ENCODE measurements at places on chromosomes 7 and 10.

DNA sequence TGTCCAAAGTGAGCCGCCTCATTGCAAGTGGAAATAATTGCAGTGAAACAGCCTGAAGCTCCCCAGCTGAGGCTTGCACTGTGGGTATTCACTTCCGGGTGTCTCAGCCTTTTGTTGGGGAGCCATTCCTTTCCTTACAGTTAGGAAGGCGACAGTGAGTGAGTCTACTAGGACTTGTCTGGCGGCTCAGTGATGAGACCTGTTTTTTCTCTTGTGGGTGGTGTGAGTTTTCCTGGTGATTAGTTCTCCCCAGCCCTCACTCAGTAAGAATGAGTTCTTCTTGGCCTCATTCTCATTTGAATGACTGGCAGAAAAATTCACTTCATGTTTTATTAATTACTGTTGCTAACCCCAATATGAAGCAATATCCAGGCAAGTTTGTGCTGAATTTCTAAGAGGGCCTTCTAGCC, 2.6 kb downstream of the PGAM1 start:
- no peak for DNase-seq

DNA sequence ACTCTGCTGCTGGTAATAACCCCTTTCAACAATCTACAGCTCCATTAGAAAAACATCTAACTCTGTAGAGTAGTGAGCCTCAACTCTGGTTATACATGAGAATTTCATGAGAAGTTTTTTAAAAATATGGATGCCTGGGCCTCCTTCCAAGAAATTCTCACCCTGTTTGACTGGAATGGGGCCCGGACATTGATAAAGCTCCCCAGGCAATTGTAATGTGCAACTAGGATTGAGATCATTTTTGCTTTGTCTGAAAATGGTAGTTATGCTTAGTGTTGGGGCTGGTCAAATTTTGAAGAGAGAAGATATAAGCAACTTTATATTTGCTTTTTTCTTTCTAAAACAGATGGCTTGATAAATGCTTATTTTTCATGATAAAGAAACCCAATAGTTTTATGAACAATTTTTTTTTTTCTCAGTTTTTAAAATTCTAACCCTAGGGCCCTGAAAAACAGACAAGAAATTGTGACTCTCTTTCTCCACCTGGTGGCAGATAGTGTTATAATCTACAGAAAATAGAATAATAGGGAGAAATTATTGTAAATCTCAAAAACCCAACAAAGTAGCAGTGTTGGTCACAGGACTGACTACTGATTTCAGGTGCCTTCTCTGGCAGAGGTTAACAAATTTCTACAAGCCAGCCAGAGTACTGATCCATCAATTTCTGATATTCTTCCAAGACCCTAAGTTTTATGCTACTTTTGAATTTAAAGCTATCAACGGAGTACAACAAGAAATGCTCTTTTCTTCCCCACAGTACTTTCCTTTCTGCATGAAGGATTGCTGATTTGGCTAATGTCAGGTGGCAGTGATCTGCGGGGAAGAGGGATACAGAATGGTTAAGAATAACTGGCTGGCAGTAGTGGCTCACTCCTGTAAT, 174.8 kb downstream of the DKK1 start:
- DNase-seq = no peak

GRCh38 chr7:82085116-82085515, 315.3 kb upstream of the HGF start:
- DNase-seq = no peak

- no peak for DNase-seq
These were observed 1.6 kb downstream of the DLX6 start for GRCh38 chr7:97006816-97007582.

DNA sequence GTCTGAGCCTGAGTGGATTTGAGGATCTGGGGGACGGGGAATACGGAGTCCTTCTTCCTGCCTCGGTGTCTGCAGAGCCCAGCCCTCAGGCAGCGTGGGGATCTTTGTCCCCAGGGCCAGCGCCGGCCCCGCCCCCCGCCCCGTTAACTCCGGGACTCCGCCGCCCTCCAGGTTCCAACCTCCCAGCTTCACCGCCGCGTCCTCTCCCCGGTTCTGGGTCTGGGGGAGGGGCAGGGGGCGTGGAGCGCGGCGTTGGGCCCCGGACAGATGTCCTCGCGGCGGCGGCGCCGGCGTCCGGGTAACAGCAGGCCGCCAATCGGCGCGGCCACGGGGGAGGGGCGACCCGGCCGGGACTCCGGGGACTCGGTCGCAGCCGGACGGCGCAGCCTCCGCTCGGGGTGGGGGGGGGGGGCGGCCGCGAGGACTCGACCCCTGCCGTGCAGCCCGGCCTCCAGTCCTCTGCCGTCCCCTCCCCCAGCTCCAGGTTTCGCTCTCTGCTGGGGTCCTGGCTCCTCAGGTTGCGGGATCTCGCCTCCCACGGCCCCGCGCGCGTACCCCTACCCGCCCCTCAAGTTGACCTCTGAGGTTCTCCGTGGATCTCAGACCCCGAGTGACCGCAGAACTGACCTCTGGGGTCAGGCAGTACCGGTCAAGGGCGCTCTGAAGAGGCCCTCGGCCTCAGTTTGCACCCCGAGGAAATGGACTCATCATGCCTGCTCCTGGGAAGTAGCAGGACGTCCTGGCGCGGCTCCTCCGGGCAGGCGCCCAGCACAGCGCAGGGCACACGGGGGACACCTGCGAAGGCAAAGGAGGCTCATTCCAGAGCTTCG, 2.3 kb upstream of the ELFN1 start:
- no peak for DNase-seq

DNA sequence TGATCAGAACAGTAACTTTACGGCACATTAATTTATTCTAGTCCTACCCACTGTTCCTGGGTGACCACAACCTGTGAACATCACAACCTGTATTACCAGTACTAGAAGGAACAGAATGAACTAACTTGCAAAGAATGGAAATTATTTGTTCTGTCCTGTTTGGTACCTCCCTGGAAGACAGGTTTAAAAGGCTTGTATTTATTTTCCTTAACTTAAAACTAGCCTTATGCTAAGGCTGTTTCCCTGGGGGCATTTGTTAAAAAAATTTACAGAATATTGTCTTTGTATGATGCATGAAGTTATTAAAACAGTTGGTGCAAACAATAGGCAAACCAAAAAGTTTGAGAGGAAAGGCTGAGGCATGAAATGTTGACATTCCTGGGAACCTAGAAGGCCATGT, 132.7 kb downstream of the DNAJC1 start:
- DNase-seq = no peak

- no peak for DNase-seq
These were observed 6.9 kb downstream of the PFKP start for GRCh38 chr10:3074145-3074665.

GRCh38 chr7:351681-352480, 61.9 kb downstream of the FOXL3 start:
- DNase-seq = peak; percentile 58

- DNase-seq = no peak
These were observed 208.8 kb downstream of the KCNMA1 start for GRCh38 chr10:77428691-77429395.

- DNase-seq = no peak
These were observed 304.6 kb downstream of the TNS3 start for GRCh38 chr7:47277321-47277781.

DNA sequence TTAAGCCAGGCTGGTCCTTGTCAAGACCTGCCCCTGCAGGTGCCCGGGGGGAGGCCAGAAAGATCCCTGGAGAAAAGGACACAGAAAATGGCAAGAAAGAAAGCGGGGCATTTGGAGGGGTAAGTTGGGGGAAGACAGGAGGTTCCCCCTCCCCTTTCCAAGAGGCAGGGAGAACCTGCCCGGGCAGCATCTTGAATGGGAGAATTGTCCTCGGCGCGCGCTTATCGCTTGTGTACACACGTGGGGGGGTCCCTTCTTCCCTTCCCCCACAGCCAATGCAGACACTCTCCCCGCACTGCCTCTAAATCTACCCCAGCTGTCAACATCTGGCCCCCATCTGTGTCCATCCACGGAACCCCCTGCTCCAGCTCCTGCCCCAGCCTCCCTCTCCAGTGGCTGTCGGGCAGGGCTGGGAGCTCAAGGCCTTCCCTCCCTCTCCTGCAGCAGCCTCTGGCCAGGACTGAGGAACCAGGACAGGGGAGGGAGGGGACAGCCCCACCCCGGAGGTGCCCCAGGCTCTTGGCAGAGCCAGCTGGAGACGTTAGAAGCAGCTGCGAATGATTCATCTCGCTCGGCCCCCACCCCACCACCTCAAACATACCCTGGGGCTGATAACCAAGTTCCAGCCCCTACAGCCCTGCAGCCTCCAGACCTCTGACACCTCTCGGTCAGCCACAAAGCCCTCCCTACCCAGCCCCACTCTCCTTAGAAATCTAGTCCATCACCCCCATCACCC, 25.3 kb downstream of the EPHB4 start:
- DNase-seq = no peak

- no peak for DNase-seq
These were observed 203.0 kb downstream of the HIBADH start for GRCh38 chr7:27459731-27460053.

DNA sequence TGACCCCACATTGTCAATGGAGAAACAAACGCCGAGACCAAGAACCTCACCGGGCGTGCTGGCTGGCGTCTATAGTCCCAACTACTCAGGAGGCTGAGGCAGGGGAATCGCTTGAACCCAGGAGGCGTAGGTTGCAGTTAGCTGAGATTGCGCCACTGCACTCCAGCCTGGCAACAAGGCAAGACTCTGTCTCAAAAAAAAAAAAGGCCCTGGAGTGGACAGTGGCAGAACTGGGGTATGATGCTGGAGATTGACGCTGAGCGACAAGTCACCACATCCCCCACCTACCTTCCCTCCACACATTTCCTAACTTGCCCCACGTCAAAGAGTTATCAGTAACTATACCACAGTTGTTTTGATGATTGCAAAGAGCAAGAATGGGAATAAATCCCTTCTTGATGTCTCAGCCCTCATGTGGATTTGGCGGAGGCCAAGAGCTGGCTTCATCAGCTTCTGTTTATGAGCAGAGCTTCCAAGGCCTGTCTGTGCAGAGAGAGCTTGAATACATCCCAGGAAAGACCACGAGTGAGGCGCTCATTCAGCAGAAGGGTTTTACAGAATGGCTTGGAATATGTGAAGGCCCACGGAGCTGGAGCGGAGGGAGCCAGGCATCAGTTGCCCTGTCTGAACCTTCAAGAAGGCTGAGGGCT, 28.0 kb upstream of the TNS3 start:
- no peak for DNase-seq

GRCh38 chr7:116949941-116950801, 3.1 kb upstream of the ST7 start:
- DNase-seq = no peak

- DNase-seq = no peak
These were observed 10.8 kb upstream of the GSDME start for GRCh38 chr7:24767878-24768569.

- DNase-seq = peak; percentile 31
These were observed 44.8 kb upstream of the GRID1 start for GRCh38 chr10:86411281-86411841.

- no peak for DNase-seq
These were observed 23.5 kb downstream of the GARS1 start for GRCh38 chr7:30618080-30618676.

DNA sequence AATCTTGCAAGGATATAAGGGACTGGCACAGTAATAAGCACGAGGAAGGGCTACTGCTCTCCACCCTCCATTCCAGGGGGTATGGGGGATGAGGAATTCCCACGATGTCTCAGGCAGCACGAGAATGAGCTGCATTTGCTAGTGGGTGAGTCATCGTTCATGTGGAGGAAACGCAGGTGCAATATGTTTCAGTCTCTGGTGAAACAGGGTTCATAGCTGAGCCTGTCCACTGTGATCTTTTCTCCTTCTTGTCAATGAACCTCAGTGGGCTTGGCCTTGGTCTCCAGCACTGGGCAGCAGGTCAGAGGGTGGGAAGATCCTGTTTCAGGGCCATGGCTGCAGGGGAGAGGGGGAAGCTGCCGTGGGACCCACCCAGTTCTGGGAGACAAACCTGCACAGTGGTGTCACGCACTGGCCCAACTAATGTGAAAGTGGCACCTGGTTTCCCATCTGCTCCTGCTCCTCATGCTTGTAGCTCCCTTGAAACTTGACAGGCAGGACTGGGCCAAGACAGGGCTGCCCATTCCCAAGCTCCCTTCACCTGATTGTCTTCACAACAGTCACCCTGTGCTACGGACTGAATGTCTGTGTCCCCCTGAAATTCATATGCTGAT, 181.9 kb downstream of the USP6NL start:
- DNase-seq = no peak

DNA sequence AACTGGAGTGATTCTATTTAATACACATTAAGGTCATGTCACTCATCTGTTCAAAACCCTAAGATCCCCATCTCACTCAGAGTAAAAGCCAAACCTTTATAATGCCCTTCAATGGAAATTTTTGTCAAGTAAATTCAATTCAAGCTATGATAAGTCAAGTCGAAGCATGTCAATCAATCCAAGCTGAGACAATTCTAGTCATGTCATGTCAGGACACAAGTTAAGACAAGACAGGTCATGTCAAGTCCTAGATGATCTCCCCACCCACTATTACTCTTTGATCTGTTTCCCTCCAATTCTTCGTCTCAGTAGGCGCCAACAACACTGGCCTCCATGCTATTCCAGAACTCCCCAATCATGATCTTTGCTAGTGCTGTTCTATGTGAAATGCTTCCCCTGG, 141.4 kb downstream of the MAGI2 start:
- DNase-seq = no peak

DNA sequence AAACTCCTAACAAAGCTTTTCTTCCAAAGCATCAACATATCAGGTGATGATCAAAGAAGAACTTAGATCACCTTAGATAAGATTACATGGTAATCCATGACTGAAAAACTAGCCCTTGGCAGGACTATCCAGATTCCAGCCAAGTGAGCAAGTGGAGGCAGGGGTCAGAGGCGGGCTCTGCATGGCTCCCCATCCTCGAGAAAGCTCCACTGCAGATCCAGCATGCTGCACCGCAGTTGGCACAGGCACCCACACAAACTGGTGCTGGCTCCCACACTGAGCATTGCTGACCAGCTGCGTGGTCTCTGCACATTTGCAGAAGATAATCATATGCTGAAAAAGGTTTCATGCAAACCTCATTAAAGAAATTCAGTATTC, 10.1 kb downstream of the PSAP start:
- no peak for DNase-seq

DNA sequence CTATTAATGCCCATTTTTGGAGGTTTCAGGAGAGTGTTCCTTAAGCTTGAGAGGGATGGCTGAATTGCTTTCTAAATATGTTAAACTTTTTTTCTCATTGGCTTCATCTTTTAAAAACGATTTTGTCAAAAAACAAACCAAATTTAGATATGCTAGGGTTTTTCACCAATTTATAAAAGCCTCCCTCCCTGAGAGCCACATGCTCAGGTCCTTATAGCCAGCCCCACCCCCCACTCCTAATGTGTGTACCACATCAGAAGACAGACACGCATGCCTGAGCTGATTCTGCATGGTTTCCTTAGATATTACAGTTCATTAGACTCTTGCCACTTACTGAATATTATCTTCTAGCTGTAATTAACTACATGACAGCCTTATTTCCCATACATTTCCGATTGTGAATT, 2.0 kb downstream of the CUL1 start:
- peak; percentile 17 for DNase-seq

- no peak for DNase-seq
These were observed 42.1 kb upstream of the IKZF1 start for GRCh38 chr7:50262446-50262845.

GRCh38 chr7:152556013-152556755, 119.8 kb downstream of the XRCC2 start:
- no peak for DNase-seq

Data from stimulated activated naive CD8-positive, alpha-beta T cell treated with anti-CD3 and anti-CD28 coated beads, Interleukin-15, amount 100 ng/mL, for 72 hours (primary cell).